NCI-H510A (cell line): ENCODE measurements at places on chromosomes 7 and 10.

DNA sequence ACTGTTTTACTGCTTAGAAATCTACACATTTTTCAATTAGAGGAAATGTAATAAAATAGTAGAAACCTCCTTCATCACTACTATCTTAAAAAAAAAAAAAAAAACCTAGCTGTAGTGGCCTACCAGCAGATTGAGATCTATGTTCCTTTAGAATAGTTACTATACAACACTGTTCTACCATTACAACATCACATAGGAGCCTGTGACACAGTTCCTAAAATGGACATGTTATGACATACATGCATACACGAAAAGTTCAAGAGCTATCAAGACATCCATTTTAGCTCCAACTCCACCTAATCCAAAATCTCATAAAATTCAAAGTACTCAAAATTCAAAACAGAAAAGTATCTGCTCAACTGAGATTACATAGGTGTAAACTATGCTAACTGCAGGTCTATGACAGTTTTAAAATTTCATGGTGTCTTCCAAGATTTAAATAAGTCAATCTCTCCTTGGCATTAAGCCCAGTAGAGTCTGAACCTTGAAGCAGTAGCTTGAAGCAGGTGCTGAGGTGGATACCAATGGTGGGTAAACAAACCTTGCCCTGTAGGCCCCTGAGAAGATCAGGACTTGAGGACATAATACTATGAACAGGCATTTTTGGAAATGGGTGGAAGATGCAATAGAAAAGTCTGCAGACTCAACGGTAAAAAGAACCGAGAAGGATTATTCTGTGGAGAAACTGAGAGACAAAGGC, 17.0 kb downstream of the CACUL1 start:
- no peak for DNase-seq

DNA sequence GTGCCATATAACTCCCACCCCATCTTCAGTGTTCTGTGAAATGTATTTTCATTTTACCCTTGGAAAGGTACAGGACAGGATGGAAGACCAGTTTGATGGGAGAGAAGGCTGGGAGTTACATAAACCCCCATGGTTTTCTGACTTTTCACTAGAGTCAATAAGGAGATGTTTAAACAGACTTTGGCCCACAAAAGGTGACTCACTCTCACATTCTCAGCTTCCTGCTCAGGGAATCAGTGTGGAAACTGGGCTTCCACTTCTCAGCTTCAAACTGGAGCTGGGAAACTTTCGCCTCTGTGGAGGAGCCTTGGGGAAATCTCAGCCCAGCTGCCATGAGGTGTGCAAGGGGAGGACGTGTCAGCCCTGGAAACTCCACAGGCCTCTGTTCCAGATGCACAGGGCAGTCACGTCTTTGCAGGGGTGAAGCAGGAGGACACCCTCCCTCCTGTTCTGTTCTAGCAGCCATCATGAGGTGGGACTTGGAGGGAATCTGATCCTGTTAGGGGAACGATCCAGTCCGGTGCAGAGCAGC, 560.5 kb upstream of the GALNT17 start:
- no peak for DNase-seq

GRCh38 chr7:39199006-39199405, 221.3 kb downstream of the POU6F2 start:
- DNase-seq = no peak

GRCh38 chr7:140013676-140014075, 49.1 kb downstream of the PARP12 start:
- DNase-seq = no peak

DNA sequence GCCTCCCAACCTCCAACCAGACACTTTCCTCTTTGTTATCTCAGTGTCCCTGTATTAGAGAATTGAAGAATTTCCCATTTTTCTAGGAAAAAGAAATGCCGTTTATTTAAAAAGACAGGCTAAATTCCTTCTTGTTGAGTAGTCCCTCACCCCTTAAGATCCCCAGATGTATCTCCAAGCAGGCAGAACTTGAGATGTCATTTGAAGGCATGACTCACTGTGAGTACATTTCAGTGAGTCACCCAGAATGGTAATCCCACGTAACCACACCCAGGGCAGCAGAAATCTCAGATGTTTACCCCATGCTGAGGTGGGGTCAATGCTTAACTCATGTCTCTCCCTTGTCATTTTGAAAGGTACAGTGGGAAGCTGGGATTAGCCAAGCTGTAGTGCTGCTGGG, 4.4 kb downstream of the ZNF655 start:
- DNase-seq = no peak

DNA sequence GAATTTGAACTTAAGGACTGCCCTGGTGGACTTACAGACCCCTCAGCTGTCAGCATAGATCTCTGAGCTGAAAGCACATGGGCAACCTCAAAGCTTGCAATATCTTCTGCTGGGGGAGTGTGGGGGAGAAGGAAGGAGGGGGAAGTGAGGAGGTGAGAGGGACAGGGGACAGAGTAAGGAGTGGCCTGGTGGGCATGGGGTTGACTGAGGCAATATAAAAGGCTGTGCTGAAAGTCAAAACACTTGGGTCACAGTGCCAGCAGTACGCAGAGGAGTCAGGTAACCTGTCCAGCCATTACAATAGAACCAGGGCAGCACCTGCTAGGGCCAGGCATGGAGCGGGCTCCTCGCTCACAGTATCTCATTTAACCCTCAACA, 43.2 kb downstream of the PPP1R3C start:
- DNase-seq = no peak

DNA sequence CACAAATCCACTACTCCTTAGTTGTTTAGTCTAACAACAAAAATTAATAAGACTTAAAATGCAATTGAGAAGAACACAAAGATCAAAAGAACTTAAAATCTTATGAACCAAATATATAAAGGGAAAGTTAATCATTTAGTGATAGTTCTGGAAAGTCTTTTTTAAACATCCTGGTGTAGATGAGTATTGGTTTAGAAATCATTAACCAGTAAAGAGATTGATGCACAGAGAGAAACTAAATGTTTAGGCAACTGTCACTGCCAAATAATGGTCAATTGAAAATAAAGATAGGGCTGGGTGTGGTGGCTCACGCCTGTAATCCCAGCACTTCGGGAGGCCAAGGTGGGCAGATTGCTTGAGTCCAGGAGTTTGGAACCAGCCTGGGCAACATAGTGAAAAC, 44.9 kb downstream of the SP8 start:
- no peak for DNase-seq
